Activated CD4-positive, CD25-positive, alpha-beta regulatory T cell treated with anti-CD3 and anti-CD28 coated beads, Interleukin-2, amount 50 U/mL, for 24 hours (primary cell): ENCODE measurements at places on chromosomes 13 and 19.

DNA sequence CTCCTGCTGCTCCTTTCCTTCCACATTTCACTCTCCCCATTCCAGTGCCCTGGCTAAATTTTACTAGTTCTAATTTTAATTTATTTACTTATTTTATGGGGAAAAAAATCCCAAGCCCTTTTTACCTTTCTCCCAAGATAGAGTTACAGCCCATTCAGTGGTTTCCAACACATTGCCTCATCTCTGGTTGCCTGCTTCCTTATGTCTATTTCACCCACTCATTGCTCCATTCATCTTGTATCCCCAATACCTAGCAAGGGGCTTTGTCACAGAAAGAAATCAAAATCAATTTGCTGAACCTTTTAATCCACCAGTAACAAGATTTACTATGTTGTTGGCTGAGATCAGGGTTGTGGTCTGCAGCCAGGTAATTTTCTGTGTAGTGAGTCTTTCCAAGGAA is 55.9 kb downstream of the LHFPL6 start:
- ATAC-seq: no peak

DNA sequence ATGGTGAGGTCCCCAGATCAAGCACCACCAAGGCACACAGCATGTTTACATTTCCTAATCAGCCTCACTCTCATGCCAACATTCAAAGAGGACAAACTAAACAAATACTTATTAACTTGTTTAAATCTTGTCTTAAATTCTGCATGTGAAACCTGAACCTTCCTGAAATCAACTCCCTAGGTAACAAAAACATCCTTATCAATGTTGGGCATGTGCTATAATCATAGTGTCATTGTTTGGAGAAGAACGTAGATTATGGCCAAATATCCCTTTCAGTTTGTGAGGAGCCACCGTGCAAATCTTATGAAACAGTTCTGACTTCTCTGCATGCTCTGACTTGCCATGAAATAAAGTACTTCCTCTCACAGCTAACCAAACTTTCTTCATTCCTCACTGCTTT is 123.8 kb downstream of the NDFIP2 start:
- ATAC-seq: no peak

- ATAC-seq: no peak
Measured at GRCh38 chr19:45146741-45147205, 14.0 kb downstream of the NKPD1 start.

- no peak for ATAC-seq
Measured at GRCh38 chr19:29779921-29780320, 31.9 kb upstream of the CCNE1 start.

- ATAC-seq: no peak
Measured at GRCh38 chr13:93951108-93951507, 528.4 kb downstream of the DCT start.
